ENCODE measurements at places on chromosomes 4 and X.

DNA sequence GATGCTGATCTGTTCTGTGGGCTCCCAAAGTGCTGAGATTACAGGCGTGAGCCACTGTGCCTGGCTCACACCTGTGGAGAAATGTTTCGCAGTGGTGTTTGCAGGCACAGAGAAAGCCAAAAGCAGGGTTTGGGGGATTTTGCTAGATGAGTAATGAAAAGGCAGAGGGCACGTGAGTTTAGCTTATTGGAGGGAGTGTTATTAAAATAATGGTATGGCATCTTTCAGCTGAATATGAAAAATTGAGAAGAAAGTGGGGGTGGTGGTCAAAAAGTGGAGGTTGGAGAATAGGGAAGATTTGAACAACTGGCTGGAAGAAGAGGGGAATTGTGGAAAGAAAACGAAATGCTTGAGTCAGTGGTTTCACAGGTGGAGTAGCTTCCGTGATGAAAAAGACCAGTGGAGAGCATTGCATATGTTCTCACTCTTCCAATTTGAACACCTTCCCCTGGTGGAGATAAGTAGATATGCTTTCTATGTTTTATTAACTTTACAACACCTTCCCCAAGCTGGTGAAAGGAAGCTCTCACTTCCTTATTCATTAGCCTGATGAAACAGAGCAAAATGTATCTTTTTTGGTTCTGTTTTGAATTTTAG lies 1.1 kb upstream of the CHST7 start:
- DNase-seq, result no peak

DNA sequence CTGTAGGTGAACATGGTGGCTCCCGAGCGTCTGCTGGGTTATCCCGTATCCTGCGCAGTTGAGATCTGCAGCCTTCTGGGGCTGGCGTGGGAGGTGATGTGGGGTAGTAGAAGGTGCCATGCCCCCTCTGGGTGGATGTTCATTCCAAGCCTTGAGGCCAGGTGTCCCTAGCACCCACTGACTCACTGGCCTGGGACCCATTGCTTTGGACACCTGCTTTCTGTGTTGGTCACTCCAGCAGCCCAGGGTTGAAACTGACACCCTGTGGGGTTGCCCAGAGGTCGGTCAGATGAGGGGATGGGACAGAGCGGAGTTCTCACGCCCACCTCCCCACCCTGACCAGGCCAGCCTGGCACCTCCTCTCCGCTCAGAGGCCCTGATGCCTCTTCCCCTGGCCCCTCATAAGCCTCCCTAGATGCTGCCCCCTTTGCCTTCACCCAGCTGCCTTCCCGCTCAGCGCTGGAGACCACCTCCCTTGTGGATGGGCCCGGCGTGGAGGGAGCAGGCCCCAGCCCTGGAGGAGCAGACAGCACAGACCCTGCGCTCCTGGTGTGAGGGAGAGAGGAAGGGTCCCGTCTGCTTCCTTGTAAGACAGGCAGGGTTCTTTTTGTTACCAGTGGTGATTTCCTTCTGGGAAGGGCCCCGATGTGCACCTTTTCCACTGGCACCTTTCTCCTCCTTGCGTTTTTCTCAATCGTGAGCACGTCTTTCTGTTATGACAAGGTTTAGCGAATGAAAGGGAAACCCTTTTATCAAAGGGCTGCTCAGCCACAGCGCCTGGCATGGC lies 2.0 kb downstream of the DOK7 start:
- no peak for DNase-seq

DNA sequence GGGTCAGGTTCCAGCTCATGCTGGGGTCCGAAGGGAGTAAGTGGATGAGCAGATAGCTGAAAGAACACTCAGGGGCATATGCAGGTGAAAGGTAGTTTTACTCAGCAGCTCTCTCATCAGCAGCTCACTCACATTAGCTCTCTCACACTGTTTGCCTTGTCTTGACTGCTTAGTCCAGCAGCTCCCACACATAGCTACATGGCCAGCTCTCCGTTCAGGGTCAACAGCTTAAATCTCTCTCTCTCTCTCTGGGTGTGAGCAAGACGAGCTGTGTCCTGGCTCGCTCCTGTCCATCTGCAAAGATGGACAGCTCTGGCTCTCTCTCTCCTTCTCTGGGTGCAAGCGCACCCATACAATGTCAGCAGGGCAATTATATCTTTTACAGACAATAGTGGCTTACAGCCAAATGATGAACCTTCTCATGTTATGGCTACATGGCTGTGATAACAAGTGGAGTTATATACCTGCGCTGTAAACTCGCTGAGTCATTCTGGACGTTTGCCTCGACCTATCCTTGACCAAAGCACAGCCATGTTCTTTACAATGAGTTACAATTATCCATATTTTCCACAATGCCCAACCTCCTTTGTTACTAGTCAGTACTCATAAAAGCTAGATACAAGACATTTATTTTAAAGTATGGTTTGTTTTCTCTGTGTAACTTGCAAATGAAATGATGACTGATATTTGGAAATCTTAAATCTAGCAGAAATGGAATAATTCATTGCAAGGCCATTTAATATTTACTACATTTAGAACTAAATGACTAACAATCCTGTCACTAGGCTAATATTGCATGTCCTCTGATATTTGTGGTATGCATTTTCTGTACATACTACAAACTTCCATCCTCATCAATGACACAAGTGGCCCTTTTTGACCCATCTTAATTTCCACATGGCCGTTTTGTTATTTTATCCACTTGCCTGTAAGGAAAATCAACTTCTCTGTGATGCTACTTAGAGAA lies 9.3 kb downstream of the PAPSS1 start:
- DNase-seq, result no peak

DNA sequence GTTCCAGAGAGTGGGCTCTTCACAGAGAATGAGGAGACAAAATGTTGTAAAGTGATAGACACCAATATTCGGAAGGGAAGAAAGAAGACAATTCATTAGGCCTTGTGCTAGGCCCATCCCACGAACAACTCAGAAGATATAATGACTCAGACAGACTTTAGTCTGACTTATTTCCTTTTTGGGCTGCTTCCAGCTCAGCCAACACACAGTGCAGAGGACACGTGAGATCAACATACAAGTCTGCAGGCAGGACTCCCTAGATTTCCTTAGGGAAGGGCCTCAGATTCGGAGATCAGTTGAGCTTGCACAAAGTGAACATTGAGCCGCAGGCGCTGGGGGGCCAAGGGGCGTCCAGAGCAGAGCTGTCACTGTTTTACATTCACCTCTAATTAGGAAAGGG lies 290.7 kb upstream of the TENM3 start:
- no peak for DNase-seq

DNA sequence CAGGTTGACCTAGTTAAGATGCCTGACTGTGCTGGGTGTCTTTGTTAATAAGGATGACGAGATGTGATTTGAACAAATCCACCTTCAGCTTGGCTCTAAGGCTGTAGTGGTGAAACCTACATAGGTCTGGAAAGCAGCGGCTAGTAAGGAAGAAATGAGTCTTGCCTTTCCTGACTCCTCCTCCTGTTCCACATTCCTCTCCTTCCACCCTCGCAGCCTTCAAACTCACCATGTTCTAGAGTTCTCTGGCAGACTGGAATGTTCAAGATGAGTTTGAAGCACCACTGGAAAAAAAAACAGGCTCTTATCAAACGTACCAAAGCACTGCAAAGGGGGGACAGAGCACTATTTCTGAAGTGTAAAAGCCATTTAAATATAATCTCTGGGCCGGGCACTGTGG lies 395.4 kb downstream of the BMPR1B start:
- DNase-seq, result no peak

DNA sequence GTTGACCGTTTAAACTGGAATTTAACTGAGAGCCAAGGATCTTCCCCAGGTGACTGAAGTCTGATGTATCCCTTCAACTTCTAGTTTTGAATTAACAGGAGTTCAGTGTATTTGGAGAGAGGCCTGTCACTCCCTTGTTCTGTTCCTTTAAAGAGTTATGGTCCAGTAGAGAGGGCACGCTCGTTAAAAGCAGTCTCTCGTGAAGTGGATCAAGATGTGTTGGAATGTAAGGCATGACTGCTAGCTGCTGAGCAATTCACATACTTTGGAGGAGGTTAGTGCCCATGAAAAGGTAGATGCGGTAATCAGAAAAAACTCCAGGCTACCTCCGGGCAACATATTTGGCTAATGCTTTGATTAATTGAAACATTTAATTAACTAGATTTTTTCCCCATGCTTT lies 65.7 kb downstream of the SHROOM2 start:
- DNase-seq, result no peak

DNA sequence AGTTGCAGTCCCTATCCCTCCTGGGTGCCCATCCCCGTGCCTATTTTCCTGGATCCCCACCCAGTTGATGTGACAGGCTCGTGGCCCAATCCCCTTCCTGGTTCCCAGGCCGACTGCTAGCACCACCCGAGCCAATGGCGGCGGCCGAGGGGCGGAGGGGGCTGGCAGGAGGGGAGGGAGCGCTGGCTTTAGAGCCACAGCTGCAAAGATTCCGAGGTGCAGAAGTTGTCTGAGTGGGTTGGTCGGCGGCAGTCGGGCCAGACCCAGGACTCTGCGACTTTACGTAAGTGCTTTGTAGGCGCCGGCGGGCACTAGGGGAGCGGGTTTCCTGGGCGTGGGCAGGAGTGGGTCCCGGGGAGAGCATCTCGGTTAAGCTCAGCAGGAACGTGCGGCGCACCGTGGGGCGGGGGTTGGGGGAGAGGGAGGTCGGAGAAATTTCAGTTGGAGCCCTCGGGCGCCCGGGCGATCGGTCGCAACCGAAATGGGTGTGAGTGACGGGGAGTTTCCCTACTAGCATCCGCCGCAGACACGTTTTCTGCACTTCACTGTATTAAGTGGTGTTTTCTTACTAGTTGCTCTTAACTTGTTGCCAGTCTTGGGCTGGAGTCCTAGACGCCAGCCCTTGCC lies at the start of gene PLS3:
TSS of gene PLS3 (plus strand) at position 197 of the 627 bp plus-strand sequence. CDS start 49,077 bp downstream, outside the sequence.
- DNase-seq, result no peak

DNA sequence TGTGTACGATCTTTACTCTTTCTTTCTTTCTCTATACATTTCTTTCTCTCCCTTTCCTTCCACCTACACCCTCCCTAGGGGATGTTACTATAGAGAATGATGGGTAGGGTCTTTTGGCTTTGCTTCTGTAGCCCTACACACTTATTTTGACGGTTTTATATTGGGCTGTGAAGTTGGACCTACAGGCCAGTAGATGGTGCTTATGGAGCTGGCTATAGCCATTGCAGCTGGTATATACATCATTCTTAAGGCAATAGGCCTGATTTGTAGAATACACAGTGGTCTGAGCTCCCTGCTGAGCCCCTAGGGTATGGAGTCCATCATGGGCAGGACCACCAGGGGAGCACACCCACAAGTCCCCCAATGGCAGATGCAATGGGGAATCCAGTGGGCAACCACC lies 1869.7 kb downstream of the STIM2 start:
- DNase-seq, result no peak

- DNase-seq, result no peak
These were observed 88.5 kb upstream of the CBR4 start for GRCh38 chr4:169098532-169098931.

DNA sequence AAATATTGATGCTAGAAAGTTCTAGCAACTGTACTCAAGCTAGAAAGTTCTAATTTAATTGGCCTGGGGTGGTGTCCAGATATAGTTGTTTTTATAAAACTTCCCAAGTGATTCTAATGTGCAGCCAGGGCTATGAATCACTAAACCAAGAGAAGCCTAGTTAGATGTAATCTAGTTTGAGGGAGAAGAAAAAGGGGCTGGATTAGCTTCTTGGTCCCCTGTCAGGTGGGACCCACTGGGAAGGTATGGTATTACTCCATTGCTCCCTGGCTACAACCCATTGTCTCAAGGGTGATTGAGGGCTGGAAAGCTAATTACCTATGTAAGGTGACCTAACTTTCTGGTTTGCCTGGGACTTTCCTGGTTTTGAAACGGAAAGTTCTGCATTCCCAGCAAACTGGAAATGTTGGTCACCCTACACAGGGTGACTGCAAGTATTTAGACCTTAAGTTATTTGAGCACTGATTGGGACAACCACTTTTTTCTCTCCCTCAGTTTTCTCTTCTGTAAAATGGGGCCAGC lies 23.9 kb upstream of the MSN start:
- no peak for DNase-seq

GRCh38 chrX:30215357-30215843 lies at the start of gene MAGEB2:
Gene MAGEB2, plus strand, starts transcription at chrX:30215563. Its CDS starts 3,018 bp downstream, at chrX:30218581.
- peak; percentile 32 for DNase-seq

DNA sequence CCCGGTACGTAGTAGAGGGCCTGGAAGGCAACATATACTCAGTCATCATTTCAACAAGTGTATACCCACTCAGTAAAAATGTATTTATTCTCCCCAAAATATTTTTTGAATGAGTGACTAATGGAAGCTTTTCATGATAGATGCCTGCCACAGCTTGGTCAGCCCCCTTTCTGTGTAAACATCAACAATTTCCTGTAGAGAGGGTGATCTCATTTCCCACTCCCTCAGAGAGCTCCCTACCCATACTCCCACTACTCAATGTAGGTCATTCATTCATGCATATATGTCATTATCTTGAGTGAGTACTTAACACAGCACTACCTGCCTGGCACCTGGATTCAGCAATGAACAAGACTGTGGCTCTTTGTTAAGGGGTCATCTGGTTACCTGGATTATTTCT lies 81.9 kb downstream of the STK32B start:
- no peak for DNase-seq

- DNase-seq, result no peak
These were observed 560.9 kb downstream of the INPP4B start for GRCh38 chr4:142285222-142285583.

- no peak for DNase-seq
These were observed 18.7 kb upstream of the ADD1 start for GRCh38 chr4:2824836-2825381.

GRCh38 chr4:156109943-156110900 lies 156.6 kb upstream of the CTSO start:
- no peak for DNase-seq

- no peak for DNase-seq
These were observed 157.4 kb upstream of the AMOT start for GRCh38 chrX:112997991-112998390.

GRCh38 chrX:2502120-2502667 lies 1.4 kb upstream of the DHRSX start:
- DNase-seq, result no peak

- DNase-seq, result no peak
These were observed 210.0 kb upstream of the STK26 start for GRCh38 chrX:131812847-131813825.

- no peak for DNase-seq
These were observed 81.7 kb upstream of the STOX2 start for GRCh38 chr4:183823434-183823833.

DNA sequence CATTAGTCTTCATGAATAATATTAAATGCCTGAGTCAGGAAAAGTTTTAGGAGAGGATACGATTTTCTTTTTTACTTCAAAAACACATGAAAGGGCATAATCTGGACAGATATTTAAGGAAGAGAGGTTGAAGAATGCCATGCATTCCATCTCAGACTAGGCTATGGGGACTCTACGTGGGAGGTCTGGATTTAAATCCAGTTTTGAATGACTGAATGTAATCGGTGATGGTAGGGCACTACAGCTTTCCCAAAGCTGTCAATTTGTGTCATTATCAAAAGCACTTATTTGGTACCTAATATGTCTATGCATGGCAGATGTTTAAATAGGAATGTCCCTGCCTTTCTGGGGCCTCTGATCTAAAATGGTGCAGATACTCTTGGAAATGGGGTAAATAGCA lies 59.3 kb upstream of the RPL34 start:
- no peak for DNase-seq
